Esophagus squamous epithelium (tissue), 5 donors: ENCODE measurements at places on chromosomes 16 and 17. TPM values are rescaled to one million over a fixed set of nuclear protein-coding genes. Genes with fewer than 3 reads are reported as not detected.

Gene MARVELD3
- total RNA-seq, result 6.5 TPM

Gene KPNA2
- total RNA-seq, result 36.4 TPM

Gene NPTX1
- 0.15 TPM for total RNA-seq

Gene PARD6A
- total RNA-seq, result 2.3 TPM

Gene CHST4
- not detected for total RNA-seq

Gene FA2H
- 4.0 TPM for total RNA-seq

Gene CIITA
- total RNA-seq, result 3.6 TPM

Gene DHRS7C
- total RNA-seq, result not detected

Gene KRTAP9-4
- total RNA-seq, result not detected

Gene PRSS33
- total RNA-seq, result not detected

Gene TPPP3
- total RNA-seq, result 26.2 TPM

Gene NPIPB9
- 5.0 TPM for total RNA-seq

Gene SPATA33
- 3.4 TPM for total RNA-seq

Gene MT4
- total RNA-seq, result not detected

Gene EVPL
- 222 TPM for total RNA-seq

Gene APPBP2
- 13.3 TPM for total RNA-seq

Gene MRPS23
- total RNA-seq, result 9.9 TPM

Gene TMC7
- total RNA-seq, result 0.56 TPM

Gene MMP2
- 210 TPM for total RNA-seq

Gene INCA1
- 0.31 TPM for total RNA-seq

Gene GNG13
- not detected for total RNA-seq

Gene TIGD7
- 1.0 TPM for total RNA-seq

Gene PCYT2
- 32.4 TPM for total RNA-seq

Gene NCBP3
- total RNA-seq, result 19.8 TPM

Gene TAX1BP3
- 185 TPM for total RNA-seq

Gene CACNA1G
- 0.11 TPM for total RNA-seq

Gene CMTR2
- 39.4 TPM for total RNA-seq

Gene SPATA22
- total RNA-seq, result 0.41 TPM

Gene IRF8
- 1.4 TPM for total RNA-seq

Gene CES3
- total RNA-seq, result 1.5 TPM

Gene ZNF423
- total RNA-seq, result 0.83 TPM

Gene ZNF23
- total RNA-seq, result 2.5 TPM

Gene KIF2B
- total RNA-seq, result not detected

Gene DBNDD1
- total RNA-seq, result 9.0 TPM

Gene HBA1
- not detected for total RNA-seq

Gene CSH2
- total RNA-seq, result not detected

Gene KRT27
- not detected for total RNA-seq

Gene HSF5
- total RNA-seq, result under 0.01 TPM

Gene PPL
- total RNA-seq, result 1,024 TPM

Gene GRB7
- 49.8 TPM for total RNA-seq

Gene PLCG2
- total RNA-seq, result 15.8 TPM

Gene NACA2
- not detected for total RNA-seq

Gene ERN1
- 19.1 TPM for total RNA-seq

Gene NPIPA2
- total RNA-seq, result 2.1 TPM

Gene PYY
- not detected for total RNA-seq

Gene ELMO3
- total RNA-seq, result 35.9 TPM
